HuH-7 (cell line): ENCODE measurements at places on chromosomes 1 and 21.

GRCh38 chr1:167789501-167789900, 67.7 kb downstream of the MPZL1 start:
- DNase-seq = no peak

DNA sequence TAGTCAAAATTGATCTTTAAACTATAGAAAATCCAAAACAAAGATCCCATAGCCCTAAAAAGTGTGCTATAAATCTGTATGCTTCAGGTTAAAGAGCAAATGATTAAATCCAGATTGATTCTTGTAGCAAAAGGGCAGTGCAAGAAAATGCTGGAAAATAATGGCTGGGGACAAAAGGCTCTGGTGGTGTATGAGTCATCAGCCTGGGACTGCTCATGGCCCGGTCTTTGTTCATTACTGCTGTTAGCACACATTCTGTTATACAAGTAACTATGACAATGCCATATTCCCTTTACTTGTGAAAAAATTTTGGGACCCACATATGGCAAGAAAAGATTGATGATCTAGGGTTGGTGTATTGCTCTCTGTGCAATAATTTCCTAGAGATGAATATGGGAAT, 89.1 kb downstream of the RWDD3 start:
- no peak for DNase-seq

- DNase-seq = no peak
Measured at GRCh38 chr1:119220991-119221390, 80.5 kb upstream of the WARS2 start.

DNA sequence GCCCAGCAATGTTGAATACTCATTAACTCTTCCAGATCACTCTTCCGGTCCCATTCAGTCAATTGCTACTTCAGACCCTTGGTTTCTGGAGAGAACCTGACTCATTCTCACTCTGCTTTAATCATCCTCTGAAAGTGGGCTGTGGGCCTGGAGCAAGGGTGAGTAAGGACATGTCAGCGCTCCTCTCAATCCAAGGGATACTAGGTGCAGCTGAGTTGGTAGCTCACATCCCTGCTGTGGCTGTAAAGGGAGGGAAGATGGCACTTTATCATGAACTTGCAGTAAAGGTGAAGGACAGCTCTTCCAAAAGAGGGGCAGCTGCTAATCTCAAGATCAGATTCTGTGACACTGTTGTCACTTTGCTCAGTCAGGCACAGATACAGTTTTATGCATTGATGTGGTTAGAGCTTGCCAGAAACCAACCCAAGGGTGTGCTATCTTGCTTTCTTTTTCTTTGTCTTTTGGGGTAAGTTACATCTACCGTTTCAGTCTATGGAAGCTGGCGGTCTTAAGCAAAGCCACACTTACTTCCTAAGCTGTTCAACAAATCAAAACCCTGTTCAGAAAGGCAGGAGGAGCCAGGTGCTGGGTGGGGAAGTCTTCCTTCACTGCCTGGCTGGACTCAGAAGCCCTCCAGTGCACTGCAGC, 26.5 kb upstream of the NTPCR start:
- DNase-seq = no peak

DNA sequence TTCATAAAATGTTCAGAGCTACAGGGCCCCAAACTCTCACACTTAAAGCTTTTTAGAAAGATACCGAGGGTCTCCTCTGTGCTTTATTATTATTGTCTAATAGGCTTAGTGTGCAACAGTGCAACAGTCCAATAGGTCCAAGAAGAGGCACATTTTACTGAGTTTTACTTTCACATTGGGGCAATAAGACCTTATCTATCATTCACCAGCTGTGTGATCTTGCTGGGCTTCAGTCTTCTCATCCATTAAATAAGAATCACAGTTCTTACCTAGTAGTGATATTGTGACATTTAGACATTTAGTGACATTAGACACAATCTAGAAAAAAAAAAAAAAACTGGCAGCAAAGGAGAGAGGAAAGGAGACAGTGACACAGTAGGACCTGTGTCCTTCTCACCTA, 175.8 kb upstream of the NFIA start:
- no peak for DNase-seq
